Epithelial cell of umbilical artery (primary cell): ENCODE measurements at places on chromosomes 12 and 14. TPM values are rescaled to one million over a fixed set of nuclear protein-coding genes. Genes with fewer than 3 reads are reported as not detected.

The ALX1 gene
- total RNA-seq = not detected in 2 replicates

The RPL10L gene
- total RNA-seq = not detected in 2 replicates

The DAD1 gene
- 364 and 527 TPM in 2 replicates for total RNA-seq

The MGAT4C gene
- 0.32 TPM in 1 of 2 replicates, not detected in the other for total RNA-seq

The ZC2HC1C gene
- 1.3 and 3.6 TPM in 2 replicates for total RNA-seq

The DBX2 gene
- total RNA-seq = not detected in 2 replicates
